ENCODE measurements at places on chromosomes 7 and 10. TPM values are rescaled to one million over a fixed set of nuclear protein-coding genes. Genes with fewer than 3 reads are reported as not detected.

DNA sequence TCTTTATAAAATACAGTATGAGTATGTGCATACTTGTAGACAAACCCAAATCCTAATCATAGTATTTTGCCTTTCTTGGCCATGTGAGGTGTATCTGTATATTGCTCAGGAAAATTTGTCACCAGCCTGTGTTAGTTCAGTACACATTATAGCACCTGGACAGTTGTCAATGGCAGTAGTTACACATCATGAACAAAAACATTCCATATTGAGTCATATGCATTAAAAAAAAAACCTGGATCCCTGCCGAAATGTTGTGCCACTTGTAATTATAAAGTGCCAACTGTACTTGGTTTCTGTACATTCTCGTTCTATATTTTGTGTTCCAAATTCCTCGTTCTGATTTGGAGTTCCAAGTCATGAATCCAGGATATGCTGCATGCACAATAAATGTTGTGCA, 410.4 kb downstream of the INHBA start:
- DNase-seq: no peak

DNA sequence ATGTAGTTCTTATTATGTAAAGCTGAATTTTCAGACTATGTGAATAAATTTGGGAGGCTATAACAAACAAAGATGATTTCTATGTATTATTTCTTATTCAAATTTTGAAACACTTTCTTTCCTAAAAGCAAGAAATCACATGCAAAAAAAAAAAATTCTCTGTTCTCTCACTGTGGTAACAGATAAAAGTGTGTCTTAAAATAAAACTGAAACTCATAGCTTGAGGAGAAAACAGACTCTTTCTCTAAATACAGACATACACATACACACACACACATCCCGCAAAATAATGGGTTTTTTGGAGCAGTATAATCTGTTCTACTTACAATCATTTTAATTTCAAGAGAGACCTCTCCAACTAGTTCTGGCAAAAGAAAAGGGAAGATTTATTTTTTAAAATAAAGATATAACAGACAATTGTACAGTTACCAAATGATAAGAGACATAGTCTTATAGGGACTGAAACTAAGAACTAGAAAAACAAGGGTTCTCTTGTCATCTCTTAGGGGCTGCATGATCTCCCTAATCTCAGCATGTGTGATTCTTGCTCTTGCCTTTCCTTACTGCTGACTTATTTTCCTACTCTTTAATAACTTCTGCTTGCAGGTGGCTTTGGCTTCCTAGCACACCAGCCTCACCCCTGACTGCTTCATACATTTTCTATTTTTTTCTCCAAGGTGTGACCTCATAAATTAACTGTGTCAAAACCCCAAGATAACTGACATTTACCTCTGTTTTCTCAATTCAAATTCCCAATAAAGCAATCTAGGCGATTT, 483.5 kb upstream of the POT1 start:
- DNase-seq: no peak

DNA sequence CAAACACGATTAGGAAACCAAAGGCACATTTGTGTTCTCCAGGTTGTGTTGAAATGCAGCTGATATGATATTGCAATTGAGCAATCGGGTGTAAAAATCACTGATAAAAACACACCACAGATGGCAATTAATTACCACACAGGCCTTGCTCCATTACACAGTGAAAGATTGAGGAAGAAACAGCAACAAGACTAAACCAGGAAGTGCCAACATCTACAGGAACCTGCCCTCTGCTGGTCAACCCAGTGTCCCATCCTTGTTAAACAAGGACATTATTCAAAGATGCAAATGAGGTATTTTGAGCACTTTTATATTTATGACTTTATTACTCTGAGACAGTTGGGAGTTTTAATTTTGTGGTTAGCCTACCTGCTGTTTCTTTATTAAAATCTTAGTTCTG, 765.6 kb upstream of the GHITM start:
- DNase-seq: no peak

DNA sequence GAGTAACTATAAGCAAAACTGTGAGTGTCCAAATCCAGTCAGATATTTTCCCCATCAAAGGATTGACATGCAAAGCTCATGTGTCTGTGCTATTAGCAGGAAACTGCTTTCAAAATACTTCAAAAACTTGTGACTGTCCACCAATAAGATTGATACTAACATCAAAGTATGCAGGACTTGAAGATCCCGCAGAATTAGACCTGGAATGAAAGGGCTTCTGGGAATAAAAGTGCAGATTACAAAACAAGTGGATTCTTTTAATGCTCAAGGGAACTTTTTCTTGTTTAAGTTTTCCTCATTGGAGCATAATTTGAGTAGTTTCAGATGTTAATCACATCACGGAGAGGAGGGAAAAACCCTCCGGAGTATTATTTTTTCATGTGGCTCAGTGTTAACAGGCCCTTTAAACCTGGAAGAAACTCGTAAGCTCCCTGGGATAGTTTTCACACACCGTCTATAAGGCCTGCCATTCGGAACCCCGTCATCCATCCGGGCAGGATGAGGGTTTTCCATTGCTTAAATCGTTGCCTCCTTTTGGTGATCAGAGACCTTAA, 33.9 kb upstream of the MKX start:
- DNase-seq: no peak

DNA sequence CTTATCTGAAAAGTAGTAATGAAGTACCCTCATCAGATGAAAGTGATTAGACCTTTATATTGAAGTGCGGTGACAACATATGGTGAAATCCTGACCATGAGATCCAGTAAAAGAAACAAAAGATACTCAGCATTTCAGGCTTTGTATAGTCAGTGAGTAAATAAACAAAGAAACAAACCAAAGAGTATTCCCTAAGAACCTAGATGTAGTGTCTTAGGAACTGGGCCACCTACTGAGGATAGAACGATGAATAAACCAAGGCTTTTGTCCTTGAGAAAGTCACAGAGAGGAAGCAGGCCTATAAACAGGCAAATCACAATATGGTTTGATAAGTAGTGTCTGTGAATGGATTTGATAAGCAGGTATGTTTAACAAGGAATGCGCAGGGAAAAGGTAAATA, 46.2 kb downstream of the ZNF277 start:
- DNase-seq: no peak

DNA sequence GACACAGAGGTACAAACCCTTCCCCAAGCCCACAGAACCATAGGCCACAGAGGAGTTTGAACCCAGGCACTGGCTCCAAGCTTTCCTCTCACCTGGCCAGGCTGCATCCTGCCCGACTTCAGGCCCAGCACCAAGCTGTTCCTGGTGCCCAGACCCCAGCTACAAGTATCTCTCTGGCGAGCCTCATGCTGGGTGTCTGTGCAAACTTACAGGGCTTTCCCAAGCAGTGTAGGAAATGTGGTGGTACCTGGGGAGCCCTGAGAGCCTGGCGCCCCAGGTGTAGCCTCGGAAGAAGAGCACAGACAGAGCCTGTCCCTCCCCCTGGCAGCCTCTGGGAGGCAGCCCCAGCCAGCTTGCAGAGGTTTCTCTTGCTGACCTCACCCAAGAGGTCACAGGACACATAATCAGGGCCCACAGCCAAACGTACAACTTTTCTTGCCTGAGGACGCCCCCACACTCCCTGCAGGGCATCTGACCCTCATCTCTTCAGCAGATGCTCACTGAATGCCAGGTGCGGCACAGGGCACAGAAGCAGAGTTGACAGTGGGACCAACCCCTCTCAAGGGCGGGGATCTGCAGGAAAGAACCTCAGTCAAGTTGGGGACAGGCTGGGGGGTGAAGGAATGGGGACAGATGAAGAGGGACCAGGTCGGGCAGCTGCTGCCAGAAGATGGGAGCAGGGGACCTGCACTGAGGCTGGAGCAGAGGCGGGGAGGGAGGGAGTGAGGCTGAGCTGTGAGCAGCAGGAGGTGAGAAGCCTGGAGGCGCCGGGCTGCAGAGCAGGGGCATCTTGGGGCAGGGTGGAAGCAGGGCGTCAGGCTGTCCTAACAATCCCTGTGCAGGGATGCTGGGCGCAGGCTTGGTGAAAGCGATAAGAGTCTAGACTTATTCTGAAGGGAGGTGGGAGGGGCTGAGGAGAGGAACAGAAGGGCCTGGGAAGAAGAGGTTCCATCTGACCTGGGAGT, 16.3 kb upstream of the MYL7 start:
- no peak for DNase-seq

DNA sequence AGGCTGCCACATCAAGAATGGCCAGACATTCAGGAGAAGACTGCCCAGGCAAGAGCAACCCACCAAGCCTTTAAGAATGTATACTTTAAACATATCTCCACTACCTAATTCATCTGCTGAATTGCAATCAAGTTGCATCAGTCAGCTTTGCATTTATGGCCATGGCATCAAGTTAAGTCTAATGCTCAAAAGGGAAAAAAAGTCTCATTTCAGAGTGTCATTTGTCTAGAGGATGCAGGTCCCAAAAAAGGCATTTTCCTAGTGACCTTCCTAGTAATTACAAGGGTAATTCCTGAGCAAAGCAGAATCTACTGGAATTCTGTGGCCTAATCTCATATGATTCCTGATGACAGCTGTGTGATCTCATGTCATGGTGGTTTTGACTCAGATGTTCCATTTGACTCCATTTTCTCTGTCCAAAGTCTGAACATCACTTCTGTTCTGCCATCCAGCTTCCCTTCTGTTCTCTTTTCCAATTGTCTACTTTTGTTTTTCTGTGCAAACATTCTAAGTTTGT, 7.3 kb upstream of the CABCOCO1 start:
- no peak for DNase-seq

GRCh38 chr10:34766266-34766600, 48.9 kb downstream of the PARD3 start:
- no peak for DNase-seq

GRCh38 chr10:116752969-116753665, 10.8 kb upstream of the HSPA12A start:
- no peak for DNase-seq

DNA sequence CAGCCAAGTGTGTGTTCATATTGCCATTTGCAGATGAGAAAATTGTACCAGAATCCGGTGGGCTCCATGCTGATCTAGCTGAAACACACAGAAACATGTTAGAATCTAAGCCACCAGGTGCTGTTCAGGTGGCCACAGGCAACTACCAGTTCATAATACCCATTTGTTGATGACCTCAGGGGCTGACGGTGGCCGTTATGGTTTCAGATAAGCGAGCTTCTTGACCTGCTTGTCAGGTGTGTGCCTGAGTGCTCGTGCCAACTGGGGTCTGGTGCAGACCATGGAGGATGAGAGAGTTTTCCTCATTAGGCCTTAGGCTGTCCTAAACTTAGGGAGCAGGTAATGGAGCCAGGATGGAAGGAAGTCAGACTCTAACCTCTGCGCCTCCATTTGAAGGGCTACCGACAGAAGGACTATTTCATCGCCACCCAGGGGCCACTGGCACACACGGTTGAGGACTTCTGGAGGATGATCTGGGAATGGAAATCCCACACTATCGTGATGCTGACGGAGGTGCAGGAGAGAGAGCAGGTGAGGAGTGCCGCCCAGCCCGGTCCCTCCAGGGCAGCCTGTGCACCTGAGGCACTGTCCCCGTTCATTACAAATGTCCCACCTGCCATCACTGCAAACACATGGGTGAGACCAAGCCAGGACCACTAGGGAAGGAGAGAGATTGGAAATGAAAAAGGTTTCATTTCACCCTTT, 53.1 kb downstream of the MKI67 start:
- no peak for DNase-seq

DNA sequence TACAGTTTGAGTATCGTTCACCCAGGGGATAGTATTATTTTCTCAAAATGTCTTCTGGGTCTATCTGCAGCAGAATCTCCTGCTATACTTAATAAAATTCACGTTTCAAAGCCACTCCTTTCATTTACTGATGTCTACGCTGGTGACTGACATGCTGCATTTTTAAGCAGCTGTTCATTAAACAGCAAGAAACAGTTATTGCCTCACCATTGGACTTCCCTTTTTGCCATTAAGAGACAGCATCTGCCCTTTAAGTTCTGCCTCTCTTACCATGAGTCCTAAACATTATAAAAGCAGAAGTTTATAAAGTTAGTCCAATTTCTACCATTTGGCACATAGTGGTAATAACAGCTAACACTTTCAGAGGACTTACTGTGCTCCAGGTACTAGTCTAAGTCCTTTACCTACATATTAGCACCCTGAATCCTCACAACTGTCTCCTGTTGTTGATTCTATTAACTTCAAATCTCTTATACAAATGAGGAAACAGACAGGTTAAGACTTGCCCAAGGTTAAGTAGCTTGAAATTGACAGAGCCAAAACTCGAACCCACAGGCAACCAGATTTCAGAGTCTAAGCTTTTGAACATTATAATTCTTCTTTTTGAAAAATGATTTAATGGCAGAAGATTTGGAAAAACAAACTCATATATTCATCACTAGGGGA, 169.5 kb downstream of the SNX13 start:
- no peak for DNase-seq

- peak; percentile 33 for DNase-seq
Measured at GRCh38 chr10:46555713-46556514, 544 bp downstream of the GPRIN2 start.

DNA sequence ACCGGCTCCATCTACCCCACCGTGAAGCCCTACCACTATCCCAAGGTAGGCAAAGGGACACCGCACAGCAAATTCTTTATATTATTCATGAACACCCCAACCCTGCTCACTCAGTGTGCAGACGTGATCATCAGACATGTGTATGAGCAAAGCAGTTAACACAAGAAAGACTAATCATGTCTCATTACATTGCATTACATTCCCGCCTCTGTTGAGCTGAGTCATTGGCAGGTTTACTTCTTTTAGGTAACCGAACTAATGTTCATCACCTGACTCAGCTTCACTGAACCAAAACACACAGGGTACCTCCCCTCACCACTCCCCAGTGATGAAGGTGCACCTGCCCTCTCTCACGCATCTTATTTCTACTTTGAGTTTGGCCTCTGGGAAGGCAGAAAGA, 233.4 kb downstream of the PAXIP1 start:
- DNase-seq: no peak

DNA sequence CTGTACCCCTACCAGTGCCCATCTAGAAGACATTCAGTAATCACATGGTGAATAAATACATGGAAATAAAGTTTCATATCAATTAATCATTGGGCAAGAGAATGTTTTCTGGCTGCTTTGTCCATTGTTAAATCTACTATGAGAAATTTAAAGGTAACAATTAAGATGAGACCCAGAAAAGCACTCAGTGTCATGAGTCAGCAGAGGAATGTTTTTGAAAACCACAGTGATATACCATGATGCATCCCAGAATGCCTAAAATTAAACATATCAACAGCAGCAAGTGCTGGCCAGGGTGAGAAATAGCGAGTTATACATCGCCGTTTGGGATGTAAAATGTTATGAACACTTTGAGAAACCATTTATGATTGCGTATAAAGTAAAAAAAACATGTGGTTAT, 825.3 kb upstream of the C7orf33 start:
- DNase-seq: no peak

ASB10 gene
- not detected for polyA plus RNA-seq

CALML3 gene
- polyA plus RNA-seq: not detected

GRID2IP gene
- 1.1 TPM for polyA plus RNA-seq

PRKG1 gene
- polyA plus RNA-seq: 16.4 TPM

VWDE gene
- polyA plus RNA-seq: 4.6 TPM

HMX3 gene
- not detected for polyA plus RNA-seq

EPO gene
- polyA plus RNA-seq: 0.14 TPM

GPR37 gene
- 1.2 TPM for polyA plus RNA-seq
